ENCODE measurements at places on chromosomes 16 and 17. TPM values are rescaled to one million over a fixed set of nuclear protein-coding genes. Genes with fewer than 3 reads are reported as not detected.

- no peak for DNase-seq
These were observed 28.9 kb downstream of the OR1D5 start for GRCh38 chr17:3034578-3034920.

GRCh38 chr16:84988328-84989080 lies 22.8 kb downstream of the ZDHHC7 start:
- DNase-seq = no peak

DNA sequence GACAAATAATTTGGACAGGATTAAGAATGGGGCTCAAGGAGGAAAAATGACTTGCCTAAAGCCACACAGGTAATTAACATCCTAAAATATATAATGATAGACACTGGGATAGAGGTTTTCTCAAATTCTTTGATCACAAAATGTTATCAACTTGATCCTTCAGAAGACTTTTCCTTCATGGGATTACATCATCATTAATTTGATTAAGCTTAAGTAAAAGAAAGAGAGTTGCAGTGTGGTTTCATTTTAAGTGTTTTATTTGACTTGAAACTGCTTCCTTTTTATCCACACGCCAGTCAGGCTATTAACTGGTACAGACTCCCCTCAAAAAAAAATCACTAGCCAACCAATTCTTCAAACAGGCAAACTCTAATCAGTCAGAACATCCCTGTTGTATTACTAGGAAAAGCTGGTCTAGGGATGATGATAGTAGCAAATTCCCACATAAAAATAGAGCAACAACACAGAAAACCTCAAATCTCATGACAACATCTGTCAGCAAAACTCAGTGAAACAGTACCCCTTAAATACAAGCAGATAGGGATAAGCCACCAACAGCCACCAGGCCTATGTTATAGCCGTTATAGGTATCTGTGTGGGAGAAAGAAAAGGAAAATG lies 32.5 kb downstream of the AKAP10 start:
- DNase-seq = no peak

- no peak for DNase-seq
These were observed 31.9 kb downstream of the BAIAP2 start for GRCh38 chr17:81066771-81067315.

GRCh38 chr17:45241328-45242028 lies 19.8 kb downstream of the FMNL1 start:
- no peak for DNase-seq

- DNase-seq = no peak
These were observed 1373.3 kb upstream of the GOT2 start for GRCh38 chr16:60107437-60107836.

DNA sequence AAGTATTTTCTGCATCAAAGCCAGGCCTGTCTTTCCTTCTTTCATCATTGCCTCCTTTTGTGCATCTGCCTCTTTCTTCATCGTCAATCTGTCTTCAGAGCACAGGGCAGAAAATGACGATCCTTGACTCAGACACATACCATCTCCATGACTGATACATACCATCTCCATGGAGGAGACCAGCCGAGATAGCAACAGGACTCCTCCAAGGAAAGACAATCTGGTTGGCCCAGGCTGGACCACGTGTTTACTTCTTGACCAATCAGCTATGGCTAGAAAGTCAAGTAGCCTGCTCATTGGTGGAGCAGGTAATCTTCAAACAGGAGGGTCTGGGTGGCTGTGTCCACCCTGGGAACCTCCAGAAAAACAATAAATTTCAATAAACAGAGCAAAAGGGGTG lies 164.6 kb downstream of the CPPED1 start:
- DNase-seq = no peak

DNA sequence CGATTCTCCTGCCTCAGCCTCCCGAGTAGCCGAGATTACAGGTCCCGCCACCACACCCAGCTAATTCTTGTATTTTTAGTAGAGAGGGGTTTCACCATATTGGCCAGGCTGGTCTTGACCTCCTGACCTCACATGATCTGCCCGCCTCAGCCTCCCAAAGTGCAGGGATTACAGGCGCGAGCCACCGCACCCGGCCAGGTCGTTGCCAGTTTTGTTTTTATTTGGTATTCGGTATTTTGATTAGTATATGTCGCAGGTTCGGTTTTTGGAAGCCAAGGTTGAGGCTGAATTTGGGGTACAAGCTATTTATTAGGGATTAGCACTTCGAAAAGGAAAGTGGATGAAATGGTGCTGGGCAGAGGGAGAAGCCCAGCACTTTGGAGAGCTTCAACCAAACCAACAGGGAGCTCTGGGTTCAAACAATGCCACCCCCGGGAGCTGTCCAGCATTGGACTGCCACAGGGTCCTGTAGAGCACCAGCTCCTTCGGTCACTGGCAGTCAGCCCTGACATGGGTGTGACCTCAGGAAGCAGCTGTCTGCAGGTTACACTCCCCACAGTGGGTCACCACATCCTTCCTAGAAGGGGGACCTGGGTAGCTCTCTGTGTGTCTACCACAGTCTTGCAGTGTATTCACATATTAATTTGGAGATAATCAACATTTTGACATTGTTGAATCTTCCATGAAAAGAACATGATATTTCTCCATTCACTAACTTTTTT lies 1.5 kb upstream of the CLEC10A start:
- no peak for DNase-seq

DNA sequence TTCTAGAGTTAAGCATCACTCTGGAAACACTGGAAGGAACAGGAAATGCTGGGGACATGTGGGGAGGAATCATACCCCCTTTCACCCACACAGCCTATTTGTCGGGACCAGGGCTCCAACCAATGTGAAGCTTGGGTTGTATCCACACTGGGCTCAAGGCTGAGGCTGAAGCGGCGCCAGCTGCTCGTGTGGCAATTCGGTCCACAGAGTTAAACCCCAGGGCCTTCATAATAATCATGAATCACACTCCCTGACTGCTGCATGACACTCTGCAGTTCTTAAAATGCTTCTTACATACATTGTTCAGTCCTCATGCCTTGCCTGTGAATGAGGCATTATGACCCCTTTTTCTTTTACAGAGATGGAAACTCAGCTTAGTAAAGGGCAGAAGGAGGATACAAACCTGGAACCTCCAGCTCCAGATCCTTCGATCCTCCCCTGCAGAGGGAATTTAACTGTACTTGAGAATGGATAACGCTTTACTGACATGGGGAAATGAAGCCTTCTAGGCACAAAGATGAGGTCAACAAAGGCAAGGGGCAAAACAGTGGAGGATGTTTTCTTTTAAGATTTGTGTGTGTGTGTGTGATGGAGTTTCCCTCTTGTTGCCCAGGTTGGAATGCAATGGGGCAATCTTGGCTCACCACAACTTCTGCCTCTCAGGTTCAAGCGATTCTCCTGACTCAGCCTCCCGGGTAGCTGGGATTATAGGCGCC lies 72.7 kb downstream of the SOX9 start:
- DNase-seq = no peak

DNA sequence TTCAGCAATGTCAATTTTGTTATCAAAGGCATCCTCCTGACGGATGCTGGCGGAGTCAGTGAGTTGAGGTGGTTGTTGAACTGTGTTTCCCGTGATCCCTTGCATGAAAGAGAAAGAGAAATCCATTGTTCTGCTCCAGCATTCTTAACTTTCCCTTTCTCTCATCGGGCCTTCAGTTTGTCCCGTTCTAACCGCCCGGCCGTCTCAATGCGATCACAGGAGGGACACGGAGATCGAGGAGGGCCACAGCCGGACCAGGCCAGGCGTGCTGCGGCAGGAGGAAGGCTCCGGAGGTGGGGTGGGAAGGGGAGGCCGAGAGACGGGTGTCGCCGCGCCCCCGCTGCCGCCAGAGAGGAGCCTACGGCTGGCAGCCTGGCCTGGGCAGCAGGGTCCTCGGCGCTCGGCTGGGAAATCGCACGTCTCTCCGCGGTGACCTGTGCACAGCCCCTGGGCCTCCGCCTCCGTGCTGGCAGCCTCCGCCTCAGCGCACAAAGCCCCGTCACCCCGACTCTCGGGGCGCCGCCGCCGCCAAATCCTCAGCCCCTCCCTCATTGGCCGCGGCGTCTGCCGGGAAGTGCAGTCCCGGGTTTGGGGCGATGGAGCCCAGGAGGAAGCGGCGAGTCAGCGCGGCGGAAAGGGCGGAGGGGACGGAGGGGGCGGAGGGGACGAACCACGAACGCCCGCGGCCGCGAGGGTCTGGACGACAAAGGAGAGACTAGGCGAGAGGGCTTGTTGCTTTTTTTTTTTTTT lies 38.1 kb downstream of the SOST start:
- peak; percentile 75 for DNase-seq

GRCh38 chr16:53745753-53746266 lies 41.9 kb downstream of the FTO start:
- DNase-seq = no peak

DNA sequence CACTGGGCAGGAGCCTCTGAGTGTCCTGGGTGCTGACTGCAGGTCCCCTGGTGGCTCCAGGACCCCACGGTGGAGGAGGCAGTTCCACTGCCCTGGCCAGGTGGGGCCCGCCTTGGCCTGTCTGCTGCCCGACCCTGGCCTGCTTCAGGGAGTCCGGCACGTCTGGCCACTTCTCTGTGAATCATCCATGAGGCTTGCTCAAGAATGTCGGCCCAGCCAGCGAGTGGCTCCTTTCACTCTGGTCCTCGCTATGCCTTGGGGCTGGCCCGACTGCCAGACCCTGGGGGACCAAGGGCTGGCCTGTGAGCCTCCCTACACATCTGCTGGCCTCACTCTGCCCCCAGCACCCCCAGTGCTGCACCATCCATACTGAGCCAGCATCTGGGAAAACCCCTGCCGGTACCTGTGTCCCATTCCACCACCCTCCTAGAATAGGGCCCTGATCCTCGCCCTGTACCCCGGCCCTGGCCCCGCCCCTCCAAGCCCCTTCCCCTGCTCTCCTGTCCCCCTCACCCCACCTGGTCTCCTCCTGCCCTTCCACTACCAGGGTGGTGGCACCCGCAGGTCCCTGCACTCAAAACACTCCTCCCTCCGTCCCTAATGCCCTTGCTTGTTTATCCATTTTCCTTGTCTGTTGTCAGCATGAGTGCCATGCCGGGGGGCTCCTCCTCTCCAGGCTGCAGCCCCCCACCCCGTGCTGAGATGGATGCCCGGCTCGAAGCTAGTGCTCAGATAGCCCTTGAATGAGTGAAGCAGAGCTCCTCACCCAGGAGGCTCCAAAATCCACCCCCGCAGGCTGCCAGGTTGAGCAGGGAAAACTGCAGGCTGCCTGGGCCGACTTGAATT lies 35.5 kb downstream of the ADCY7 start:
- no peak for DNase-seq

GRCh38 chr17:28705074-28705659 lies 6.5 kb downstream of the PROCA1 start:
- DNase-seq = no peak

DNA sequence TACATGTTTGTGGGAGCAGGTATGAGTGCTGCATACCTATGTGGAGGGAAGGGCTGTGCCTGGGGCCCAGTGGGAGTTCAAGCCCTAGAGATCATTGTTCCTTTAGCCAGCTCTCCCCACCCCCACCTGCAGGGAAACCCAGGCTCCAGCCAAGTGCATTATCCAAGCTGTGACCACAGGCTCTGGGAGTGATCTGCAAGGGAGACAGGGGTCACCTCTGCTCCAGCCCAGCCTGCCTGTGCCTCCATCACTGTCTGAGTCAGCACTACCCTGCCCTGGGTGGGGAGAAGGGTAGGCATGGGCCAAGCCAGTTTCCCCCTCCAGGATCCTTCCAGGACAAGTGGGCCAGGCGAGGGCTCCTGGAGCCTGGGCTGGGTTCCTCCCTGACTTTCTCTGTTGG lies 32.1 kb upstream of the SBK1 start:
- no peak for DNase-seq

- no peak for DNase-seq
These were observed 27.2 kb upstream of the KCNJ16 start for GRCh38 chr17:70047619-70048419.

GRCh38 chr17:45277992-45278391 lies 16.1 kb upstream of the SPATA32 start:
- DNase-seq = no peak

DNA sequence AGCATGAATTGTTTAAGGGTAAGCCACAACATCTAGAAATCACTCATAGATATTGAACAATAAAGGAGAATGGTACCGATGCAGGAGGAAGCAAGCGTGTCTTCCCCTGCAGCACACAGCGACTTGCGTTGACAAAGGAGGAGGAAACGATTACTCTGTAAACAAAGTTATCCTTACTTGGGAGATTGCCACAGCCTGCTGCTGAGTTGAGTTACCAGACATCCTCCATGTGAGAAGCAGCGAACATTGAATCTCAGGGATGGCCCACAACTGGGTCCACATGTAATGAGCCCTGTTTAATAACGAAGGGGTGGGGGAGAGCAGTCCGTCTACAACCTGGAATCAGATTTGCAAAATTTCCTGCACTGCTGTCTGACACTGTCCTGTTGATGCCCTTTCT lies 27.7 kb downstream of the CLUH start:
- peak; percentile 53 for DNase-seq

DNA sequence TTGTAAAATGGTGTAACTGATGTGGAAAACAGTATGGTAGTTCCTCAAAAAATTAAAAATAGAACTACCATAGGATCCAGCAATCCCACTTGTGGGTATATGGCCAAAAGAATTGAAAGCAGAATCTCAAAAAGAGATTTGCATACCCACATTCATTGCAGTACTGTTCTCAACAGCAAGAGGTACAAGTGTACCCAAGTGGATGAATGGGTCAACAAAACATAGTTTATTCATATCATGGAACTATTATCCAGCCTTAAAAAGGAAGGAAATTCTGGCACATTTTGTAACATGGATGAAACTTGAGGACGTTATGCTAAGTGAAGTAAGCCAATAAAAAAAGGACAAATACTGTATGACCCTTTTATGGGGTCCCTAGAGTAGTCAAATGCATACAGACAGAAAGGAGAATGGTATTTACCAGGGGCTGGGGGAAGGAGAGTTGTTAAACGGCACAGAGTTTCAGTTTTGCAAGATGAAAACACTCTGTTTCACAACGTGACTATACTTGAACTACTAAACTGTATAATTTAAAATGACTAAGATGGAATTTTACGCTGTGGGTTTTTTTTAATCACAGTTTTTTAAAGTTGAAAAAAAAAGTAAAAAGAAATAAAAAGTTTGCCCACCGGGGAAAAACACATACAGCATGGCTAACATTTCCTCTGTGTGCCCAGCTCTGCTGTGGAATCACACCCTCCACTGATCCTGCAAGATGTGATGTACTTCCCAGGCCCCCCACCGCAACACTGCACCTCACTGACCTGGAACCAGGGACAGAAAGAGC lies 6.1 kb downstream of the TVP23A start:
- DNase-seq = no peak

- no peak for DNase-seq
These were observed 15.0 kb downstream of the B9D1 start for GRCh38 chr17:19347323-19348080.

PDILT gene
- not detected for total RNA-seq

OMG gene
- 2.3 TPM for total RNA-seq

GLIS2 gene
- total RNA-seq = 22.2 TPM

WFDC1 gene
- total RNA-seq = 92.6 TPM

PRAC1 gene
- not detected for total RNA-seq

EVI2B gene
- 13.0 TPM for total RNA-seq

TBC1D3D gene
- total RNA-seq = 0.58 TPM

ZNF785 gene
- 24.0 TPM for total RNA-seq

TSNAXIP1 gene
- 4.1 TPM for total RNA-seq

All from mucosa of gallbladder (tissue), 1 donor.